HEK293T (cell line): ENCODE measurements at places on chromosomes 1 and 21.
A peak's percentile ranks its signal among the peaks of the same experiment; 100 is the strongest.

GRCh38 chr1:175222296-175222938 lies 29.8 kb upstream of the KIAA0040 start:
- no peak for DNase-seq

DNA sequence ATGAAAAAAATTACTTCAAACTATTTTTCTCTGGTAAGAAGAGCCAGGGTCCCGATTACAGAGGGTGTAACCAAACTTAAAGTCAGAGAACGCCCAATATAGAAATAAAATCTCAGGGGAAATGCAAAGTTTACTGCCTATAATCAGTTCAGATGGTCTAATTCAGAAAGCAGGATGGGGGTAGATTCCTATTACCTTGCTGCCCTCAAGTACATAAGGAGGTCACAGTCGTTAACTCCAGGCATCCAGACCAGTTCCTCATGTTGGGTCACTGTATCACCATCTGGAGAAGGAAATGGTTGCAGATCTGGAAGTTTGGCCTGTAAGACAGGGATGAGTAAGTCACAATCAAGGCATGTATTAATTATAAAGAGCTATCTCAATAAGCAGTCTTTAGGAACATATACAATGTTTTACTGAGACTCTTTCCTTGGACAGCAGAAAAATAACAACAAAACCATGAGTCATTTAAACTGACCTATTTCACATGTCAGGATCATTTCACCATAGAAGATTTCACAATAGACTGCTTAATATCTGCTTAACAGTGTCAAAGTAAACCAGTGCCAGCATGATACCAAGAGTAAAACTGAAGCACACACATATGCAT lies 179.4 kb downstream of the SLC45A1 start:
- DNase-seq = no peak

- DNase-seq = no peak
Observed at GRCh38 chr1:185017338-185017737, 28.0 kb upstream of the RNF2 start.

DNA sequence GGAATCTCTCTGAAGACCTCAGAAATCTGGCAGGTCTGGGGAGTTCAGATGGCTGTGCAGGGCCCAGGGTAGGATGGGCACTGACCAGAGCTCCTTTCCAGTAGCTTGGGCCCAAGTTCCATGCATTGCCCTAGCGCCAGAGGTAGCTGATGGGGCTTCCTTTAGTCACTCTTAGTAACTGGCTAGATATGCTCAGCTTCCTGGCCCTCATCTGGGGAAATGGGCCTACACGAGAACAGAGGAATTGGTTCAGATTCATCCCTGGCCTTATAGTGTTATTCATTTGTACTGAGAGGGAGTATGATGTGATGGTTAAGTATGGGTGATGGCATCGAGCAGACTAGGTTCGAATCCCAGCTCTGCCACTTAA lies 15.5 kb upstream of the PSMB2 start:
- DNase-seq = no peak

DNA sequence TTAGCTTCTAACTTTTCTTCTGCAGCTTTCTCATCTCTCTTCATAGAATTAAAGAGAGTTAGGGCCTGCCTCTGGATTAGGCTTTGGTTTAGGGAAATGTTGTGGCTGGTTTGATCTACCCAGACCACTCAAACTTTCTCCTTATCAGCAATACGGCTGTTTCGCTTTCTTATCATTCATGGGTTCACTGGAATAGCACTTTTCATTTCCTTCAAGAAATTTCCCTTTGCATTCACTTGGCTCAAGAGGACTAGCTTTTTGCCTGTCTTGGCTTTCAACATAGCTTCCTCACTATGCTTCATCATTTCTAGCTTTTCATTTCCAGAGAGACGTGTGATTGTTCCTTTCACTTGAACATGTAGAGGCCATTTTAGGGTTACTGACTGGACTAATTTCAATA lies 59.6 kb downstream of the AKT3 start:
- no peak for DNase-seq

GRCh38 chr1:50091068-50091467 lies 17.7 kb upstream of the ELAVL4 start:
- no peak for DNase-seq

DNA sequence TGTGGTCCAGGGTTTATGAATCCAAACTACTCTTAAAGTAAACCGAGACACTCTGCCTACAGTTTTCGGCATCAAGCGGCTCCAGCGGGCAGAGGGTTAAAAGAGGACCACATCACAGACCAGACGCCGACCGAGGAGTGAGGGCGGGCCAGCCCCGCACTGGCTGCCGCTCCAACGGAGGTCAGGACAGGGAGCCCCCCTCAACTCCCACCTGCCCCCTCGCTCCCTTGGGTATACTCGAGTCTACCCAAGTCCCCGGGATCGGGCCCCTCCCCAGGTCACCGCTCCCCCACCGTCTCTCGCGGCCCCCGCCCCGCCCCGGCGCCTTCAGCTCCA lies 312 bp downstream of the ARNT start:
- DNase-seq = peak; percentile 67

DNA sequence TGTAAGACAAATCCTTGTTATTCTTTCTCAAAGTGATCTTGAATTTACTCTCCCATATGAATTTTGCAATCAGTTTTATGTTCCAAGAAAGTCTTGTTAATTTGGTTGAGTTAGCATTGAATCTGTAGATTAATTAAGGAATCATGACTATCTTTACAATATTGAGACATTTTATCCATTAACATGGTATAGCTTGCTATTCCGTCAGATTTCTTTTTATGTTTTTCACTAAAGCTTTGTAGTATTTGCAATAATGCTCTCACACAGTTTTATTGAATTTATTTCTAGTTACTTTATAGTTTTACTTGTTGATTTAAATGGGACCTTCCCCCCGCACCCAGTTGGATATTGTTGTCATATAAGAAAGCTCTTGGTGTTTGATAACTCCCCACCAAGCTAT lies 5.8 kb upstream of the EDARADD start:
- DNase-seq = no peak

DNA sequence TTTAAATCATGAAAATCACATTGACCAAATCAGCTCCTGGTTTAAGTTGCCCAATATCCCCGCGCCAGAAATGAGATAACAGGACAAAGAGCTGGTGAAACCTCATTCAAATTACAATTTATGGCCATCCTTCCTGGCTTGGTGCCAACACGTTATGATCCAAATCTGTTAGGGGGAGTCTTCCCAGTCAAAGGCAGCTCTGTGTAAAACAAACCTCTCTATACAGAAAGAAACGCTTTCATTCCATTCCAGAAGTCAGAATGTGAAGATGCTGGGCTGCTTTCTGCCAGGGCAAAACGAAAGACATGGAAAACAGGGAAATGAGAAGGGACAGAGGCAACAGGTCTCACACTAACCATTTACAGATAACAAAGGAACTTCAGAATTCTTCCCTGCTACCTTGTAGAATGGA lies 53.5 kb upstream of the TIAM1 start:
- DNase-seq = no peak

- DNase-seq = no peak
Observed at GRCh38 chr21:36639769-36640168, 59.1 kb upstream of the SIM2 start.

DNA sequence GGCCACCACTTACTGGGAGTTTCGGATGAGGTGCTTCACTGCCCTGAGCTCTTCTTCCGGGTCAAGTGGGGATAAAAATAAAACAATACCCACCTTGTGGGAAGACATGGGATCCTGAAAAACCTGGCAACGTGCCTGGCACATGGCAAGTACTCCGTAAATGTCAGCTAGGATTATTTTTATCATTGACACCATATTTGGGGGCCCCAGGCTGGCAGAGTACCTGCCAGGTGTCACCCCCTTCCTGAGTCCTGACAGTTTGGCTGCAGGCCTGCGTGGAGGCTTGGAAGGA lies 9.2 kb upstream of the EPHA2 start:
- no peak for DNase-seq

- no peak for DNase-seq
Observed at GRCh38 chr1:205842229-205842628, 7.7 kb downstream of the PM20D1 start.

GRCh38 chr1:47631411-47631995 lies 193.7 kb downstream of the FOXD2 start:
- DNase-seq = no peak

DNA sequence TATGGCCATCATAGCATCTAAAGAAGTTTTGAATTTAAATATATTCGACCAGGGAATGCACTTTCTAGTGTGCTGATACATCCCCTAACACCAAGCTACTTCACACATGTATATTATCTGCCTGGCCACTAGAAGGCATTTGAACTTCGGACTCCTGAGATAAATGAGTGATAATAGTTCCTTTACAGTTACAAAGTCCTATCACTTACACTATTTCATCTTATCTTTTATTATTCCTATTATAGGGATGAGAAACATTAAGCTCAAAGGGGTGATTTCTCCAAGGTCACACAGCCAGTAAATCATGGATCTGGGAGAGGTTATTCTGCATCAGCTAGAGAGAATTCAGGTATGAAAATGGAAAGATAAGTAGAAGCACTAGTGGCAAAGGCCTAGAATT lies 40.3 kb downstream of the GPATCH2 start:
- no peak for DNase-seq

- no peak for DNase-seq
Observed at GRCh38 chr1:12344596-12345349, 114.9 kb downstream of the VPS13D start.

- DNase-seq = no peak
Observed at GRCh38 chr1:110305900-110306420, 33.2 kb upstream of the RBM15 start.

DNA sequence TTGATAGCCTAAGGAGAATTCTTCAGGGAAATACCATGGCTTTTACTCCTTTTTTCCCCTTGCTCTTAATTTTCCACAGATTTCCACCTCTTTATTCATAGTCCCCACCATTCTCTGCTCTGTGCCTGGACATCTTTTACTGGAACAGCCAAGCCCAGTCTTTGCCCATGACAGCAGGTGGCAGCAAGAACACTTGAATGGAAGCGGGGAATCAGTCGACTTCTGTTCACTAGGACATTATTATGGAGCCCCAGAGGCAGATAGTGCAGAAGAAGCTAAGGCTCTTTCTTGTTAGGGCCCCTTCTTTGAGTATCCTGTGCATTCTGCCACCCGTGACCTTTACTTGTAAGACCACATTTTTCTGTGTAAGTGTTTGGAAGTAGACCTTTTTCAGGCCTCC lies 6.3 kb downstream of the OR14I1 start:
- DNase-seq = no peak
